ENCODE measurements at places on chromosomes 11 and 22.

- DNase-seq, result no peak
These were observed 37.8 kb downstream of the GALNT18 start for GRCh38 chr11:11583801-11584529.

DNA sequence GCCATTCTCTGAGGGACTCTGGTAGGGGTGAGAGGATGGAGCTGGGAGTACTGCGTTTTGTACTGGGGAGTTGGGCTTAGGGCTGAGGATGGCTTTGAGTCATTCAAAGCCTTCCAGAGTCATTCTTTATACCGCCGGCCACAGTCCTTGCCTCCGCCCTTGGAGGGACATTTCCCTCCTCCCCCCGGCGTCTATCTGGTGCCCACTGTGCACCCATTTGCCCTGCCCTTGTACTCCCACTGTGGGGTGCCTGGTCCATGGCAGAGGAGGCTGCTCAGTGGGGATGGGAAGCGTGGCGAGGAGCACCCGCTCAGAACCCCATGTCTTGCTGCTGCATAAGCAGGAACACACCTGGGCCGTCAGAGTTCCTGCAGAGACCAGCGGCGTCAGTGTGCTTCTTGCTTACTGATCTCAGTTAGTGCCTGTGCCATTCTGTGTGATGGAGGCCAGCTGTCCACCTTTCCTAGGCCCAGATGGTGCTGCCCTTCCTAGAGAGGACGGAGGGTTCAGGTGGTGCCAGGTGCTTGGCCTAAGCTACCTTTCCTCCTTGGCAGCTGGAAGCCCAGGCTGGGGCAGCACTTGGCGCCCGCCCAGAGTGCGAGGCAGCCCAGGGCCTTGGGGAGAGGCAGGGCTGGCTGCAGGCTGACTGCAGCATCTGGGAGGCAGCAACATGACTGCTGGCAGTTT, 23.3 kb upstream of the TMEM191C start:
- no peak for DNase-seq

GRCh38 chr11:130202818-130203689, 43.5 kb downstream of the ST14 start:
- DNase-seq, result no peak

GRCh38 chr11:44095506-44096359, at the start of gene EXT2:
Gene EXT2 (plus strand): TSS chr11:44095678. CDS start chr11:44107713, 12,035 bp downstream.
- peak; percentile 83 for DNase-seq

- DNase-seq, result no peak
These were observed 98.7 kb downstream of the RNF169 start for GRCh38 chr11:74847395-74847794.

GRCh38 chr11:30260813-30261212, 30.0 kb downstream of the FSHB start:
- DNase-seq, result no peak

- no peak for DNase-seq
These were observed 10.1 kb downstream of the SLC5A1 start for GRCh38 chr22:32052936-32053791.

DNA sequence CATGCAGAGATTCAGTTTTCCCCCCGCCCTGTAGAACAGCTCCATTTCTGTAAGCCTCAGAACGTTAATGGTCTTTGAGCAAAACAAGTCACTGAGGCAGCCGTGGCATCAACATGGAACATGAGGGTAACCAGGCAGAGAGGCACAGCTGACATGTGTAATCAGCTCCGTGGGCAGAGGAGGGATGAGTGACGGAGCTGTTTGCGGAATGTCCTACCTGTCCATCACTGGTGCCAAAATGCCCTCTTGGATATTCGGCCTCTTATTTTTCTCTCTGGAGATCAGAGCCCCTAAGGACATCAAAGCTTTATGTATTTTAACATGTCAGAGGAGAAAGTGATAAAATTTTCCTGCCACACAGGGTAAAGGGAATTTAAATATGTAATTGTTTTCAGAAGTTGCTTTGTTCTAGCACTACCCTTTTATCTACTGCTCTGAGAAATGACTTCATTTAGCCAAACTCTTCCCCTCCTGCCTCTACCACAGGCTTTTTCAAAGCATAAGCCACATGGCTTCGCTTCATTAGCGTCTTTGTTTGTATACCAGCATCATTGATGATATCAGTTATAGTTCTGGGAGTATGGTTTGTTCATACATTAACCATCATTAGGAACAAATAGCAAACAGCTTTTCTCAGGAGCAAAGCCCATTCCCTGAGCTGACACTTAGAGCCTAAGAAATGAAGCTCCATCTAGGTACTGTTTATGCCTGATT, 32.9 kb downstream of the C11orf71 start:
- DNase-seq, result no peak

DNA sequence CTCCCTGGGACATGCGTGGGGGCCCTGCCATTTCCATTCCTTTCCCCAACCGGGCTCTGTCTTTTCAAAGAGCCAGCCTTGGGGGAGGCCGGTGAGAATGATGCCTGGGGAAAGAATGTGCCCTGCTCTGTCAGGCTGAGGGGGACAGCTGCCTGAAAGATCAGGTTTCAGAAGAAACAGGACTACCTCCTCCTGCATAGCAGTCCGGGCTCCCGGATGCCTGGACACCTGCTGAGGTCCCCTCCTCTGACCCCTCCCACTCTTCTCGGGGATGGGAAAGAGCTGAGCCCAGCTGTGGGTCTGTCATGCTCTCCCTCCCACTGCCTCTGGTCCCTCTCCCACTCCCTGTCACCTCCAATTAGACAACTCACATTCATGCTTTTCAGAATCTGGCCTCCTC, 41.8 kb upstream of the CDON start:
- DNase-seq, result no peak

- no peak for DNase-seq
These were observed 292.6 kb downstream of the NTM start for GRCh38 chr11:131662993-131663392.

DNA sequence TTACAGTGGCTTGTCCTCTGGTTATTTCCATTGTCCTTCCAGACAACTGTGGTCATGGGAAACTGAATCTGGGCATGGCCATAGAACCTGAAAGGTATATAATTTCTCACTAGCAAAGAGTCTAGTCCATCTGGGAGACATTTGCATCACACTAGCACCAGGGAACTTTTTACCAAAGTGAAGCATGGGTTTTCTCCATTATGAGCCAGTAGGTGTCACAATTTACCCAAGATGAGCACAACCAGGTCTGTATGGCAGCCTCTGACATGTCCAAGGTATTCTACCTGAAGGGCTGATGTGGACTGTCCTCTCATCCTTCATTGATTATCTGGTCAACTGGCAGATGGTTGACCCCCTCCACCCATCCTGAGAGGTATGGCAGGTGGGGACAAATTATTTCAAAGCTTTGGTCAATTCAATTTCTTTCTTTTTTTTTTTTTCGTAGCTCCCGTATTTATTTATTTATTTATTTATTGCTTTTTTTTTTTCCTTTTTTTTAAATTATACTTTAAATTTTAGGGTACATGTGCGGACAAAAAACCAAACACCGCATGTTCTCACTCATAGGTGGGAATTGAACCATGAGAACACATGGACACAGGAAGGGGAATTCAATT, 425.9 kb downstream of the TMEM135 start:
- DNase-seq, result no peak

All from stimulated activated CD4-positive, alpha-beta T cell treated with anti-CD3 and anti-CD28 coated beads, Interleukin-4, amount 100 ng/mL, for 48 hours (primary cell).